ENCODE measurements at places on chromosomes 7 and 10.

- no peak for DNase-seq
Measured at GRCh38 chr7:68334216-68334615, 1264.1 kb upstream of the AUTS2 start.

DNA sequence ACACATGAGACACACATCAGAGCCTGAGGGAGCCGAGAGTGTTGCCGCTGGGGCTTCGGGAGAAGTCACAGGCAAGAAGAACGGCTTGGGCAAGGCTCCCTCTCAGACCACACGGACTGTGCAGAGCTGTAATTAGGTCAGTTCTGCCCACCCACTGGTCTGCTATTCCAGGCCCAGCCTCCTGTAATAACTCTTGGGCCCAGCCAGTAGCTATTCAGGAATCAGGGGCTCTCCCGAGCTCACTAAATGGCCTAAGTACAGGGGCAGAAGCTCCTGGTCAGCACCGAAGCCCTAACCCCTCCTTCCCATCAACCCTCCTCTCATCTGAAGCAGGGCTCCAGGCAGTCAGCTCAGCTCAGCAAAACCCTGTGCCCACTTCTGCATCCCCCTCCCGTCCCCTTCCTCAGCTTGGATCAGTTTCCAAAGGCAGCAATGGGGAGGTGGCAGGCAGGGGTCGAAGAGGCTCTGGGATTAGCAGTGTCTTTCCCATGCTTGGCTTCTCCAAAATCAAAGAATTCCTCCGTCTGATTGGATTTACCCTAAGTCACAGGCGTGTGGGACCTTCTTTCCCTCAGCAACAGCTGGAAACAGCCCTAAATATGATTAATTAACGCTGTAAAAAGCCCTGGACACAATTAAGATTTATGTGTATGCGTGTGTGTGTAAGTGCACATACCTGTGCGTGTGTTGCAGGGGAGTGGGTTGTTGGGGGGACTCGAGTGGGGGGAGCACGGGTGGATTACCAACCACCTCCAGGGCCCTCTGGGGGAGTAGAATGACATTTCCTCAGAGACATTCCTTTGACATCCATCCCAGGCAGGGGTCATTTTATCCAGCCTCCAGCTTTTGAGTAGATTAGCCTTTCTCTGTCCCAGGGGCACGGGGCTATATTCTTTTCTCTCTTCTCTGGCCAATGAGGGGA is 48.4 kb upstream of the BTRC start:
- DNase-seq, result no peak

- DNase-seq, result no peak
Measured at GRCh38 chr7:82416402-82416801, 27.2 kb downstream of the CACNA2D1 start.

DNA sequence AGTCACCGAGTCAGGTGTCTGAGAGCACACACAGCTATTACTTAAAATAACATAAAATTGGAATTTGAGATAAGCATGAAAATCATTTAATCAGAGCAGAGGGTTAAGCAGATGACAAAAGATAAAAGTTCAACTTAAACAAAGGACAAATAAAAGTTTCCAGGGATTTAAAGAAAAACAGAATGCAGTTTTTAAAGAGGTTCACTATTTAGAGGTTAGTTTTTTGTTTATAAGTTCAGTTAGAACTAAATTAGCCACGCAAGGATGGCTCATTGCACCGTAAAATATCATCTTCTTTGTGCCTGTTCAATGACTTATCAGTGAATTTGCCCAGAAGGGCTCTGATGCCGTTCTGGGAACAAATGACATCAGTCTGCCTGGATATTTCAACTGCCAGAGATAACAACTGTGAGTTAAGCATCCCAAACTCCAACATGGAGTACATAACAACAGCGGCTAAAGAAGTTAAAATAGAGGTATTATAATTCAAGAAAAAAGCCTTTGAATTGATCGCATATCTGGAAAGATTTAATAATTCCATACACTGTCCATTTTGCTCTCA is 107.8 kb downstream of the ANK3 start:
- DNase-seq, result no peak

GRCh38 chr7:50471970-50472369 is 21.8 kb upstream of the FIGNL1 start:
- DNase-seq, result no peak

DNA sequence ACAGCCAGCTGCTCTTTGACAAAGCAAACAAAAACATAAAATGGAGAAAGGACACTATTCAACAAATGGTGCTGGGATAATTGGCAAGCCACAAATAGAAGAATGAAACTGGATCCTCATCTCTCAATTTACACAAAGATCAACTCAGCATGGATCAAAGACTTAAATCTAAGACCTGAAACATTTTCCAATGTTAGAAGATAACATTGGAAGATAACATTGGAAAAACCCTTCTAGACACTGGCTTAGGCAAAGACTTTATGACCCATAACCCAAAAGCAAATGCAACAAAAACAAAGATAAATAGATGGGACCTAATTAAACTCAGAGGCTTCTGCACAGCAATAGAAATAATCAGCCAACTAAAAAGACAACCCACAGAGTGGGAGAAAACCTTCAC is 425.7 kb upstream of the SEMA3D start:
- DNase-seq, result peak; percentile 54

DNA sequence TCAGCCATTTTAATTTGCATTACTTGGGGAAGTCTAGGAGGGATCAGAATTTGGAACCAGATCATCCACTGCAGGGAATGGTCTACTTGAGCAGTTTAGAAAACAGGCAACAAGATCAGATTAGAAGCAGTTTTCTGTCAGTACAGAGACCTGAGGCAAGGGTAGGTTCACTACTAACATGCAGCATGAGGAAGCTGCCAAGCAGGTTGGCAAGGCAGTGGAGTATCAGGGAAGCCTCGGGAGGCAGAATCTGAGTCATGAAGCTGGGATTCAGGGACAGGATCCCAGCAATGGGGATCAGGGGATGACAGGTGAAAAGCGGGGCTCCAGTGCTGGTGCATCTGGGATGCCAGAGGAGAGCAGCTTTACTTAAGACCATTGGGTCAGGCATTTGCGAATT is 28.1 kb downstream of the ENO4 start:
- DNase-seq, result no peak

DNA sequence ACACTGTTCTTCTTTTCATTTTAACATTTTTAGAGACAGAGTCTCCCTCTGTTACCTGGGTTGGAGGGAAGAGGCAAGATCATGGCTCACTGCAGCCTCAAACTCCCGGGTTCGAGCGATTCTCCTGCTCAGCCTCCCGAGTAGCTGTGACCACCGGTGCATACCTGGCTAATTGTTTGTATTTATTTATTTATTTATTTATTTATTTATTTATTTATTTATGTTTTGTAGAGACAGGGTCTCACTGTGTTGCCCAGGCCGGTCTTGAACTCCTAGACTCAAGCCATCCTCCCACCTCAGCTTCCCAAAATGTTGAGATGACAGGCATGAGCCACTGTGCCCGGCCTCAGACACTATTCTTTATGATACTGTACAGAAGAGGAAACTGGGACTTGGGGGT is 1176.6 kb upstream of the AUTS2 start:
- DNase-seq, result no peak

DNA sequence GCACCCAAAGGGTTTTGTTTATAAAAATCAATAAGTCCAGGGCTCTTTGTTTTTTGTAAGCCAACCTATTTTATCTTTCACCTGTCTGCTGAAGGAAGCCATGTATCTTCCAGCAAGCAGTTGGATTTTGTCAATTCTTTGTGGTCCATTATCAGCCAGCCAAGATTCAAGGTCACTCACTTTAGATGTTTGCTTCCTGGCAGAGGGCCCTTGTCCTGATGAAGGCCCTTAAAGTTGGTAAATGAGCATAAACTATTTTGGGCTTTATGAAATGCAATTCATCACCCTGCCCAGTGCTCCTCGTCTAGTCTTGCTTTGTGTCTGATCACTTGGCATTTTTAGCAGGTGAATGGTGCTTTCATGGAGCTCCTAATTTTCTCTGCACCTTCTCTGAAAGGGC is 1004.2 kb downstream of the GRID1 start:
- no peak for DNase-seq

DNA sequence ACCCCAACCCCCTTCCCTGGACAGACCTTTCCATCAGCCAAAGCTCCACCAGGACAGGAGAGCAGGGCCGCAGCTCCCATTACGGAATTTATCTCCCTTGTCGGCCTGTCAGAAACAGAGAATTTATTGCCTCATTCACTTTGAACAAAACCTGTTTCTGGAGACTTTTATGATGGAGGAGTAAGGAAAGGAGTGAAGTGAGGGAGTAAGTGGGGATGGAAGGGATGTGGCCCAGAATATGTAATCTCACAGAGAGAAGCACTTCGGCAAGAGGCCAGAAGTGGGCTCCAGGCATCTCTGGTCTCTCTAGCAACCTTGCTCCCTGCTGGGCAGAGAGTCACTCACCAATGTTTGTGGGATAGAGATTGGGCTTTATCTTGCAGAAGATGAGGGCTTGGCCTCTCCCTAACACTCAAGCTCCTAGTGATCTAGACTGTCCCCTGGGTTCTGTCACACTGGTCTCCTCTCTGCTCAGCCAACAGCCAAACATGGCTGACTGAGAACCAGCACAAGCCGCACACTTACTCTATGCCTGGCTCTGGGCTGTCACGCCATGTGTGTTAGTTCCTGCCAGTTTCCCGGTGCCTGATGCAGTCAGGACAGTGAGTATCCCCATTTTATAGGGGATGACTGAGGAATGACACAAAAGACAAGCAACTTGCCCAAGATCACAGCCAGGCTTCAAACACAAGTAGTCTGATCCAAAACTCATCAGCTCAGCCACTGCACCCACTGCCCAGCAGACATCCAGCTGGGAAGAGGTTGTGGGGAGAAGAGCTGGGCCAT is 149.4 kb upstream of the ZMIZ1 start:
- no peak for DNase-seq

DNA sequence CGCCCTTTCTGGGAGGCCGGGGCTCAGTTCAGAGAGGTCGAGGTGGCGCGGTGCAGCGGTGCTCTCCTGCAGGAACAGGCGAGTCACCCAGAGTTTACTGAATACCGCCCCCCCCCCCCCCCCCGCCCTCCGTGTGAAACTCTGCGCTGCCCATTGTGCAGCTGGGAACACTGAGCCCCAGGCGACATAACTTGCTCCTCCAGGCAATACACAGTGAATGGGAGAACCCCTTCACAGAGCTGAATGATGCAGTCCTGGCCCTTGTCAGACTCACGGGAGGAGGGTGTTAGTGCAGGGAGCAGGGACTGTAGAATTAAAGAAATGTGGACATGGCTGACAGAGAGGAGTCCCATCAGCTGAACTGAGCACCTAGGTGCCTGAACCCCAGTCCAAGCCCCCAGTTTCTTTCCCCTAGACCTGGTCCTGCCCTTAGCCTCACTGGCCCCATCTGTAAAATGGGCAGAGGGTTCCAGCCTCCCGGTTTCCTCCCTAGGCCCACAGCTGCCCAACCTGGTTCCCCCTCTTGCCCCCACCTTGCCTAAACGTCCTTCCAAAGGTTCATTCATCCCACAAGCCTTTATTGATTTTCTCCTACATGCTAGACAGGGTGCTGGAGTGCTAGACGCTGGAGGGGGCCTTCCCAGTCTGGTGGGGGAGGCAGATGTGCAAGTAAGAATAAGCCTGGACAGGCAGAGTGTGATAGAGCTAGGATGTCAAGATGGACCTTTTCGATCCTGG is 869 bp upstream of the LOXL4 start:
- no peak for DNase-seq

GRCh38 chr7:112887337-112887736 is 97.1 kb upstream of the TMEM168 start:
- no peak for DNase-seq

GRCh38 chr10:120415709-120416330 is 41.2 kb upstream of the PLPP4 start:
- DNase-seq, result no peak

GRCh38 chr7:31991846-31992245 is 78.4 kb downstream of the PDE1C start:
- DNase-seq, result no peak

GRCh38 chr7:118878336-118878735 is 653.8 kb downstream of the ANKRD7 start:
- no peak for DNase-seq

GRCh38 chr7:129222064-129222463 is 2.8 kb upstream of the AHCYL2 start:
- DNase-seq, result no peak

DNA sequence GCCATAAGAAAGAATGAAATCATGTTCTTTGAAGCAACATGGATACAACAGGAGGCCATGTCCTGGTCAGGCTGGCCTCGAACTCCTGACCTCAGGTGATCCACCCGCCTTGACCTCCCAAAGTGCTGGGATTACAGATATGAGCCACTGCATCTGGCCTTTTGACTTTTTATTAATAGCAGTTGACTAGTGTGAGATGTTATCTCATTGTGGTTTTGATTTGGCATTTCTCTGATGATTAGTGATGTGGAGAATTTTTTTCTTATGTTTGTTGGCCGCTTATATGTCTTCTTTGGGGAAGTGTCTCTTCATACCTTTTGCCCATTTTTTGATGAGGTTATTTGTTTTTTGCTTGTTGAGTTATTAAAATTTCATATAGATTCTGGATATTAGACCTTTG is 400.9 kb downstream of the SUGCT start:
- DNase-seq, result no peak

- no peak for DNase-seq
Measured at GRCh38 chr10:33795529-33795928, 461.1 kb upstream of the NRP1 start.
